ENCODE measurements at places on chromosomes 5 and 9.

DNA sequence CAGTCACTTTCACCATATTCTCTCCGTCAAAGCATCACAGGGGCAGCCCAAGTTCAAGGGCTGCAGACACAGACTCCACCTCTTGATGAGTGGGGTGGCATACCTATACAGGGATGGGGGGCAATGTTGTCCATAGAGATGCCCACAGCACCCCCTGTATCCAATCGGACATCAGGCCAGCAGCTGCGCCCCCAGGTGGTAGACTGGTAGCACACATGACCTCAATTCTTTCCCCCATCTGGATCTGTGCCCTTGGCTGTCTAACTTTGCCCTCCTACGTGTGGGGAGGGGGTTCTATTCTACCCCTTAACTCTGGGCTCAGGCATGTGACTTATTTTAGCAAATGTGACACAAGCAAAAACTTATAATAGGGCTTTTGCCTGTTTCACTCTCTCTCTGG is 84.0 kb upstream of the SLC25A48 start:
- DNase-seq: no peak

DNA sequence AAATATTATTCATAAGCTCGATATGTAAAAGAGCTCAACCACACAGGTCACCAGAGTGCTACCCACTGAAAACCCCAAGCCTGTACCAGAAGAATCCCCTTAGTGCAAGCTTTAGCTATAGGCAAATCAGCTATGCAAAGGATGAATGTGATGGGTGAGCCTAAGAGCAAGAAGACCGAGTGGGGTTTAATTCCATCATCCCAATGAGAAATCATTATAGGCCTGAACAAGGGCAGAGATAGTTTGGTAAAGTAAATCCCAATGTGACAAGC is 21.8 kb downstream of the ELOVL7 start:
- DNase-seq: no peak

- DNase-seq: no peak
Measured at GRCh38 chr5:76455531-76456133, 52.5 kb downstream of the IQGAP2 start.

- peak; percentile 60 for DNase-seq
Measured at GRCh38 chr9:95506428-95506677, 10.4 kb downstream of the PTCH1 start.

- DNase-seq: no peak
Measured at GRCh38 chr9:123761905-123762605, 167.9 kb downstream of the DENND1A start.

- DNase-seq: no peak
Measured at GRCh38 chr5:1520791-1521453, 2.8 kb downstream of the LPCAT1 start.

GRCh38 chr9:114558027-114558675 is 29.4 kb upstream of the ATP6V1G1 start:
- DNase-seq: no peak

- no peak for DNase-seq
Measured at GRCh38 chr9:130665431-130666392, 1.3 kb downstream of the PRDM12 start.

DNA sequence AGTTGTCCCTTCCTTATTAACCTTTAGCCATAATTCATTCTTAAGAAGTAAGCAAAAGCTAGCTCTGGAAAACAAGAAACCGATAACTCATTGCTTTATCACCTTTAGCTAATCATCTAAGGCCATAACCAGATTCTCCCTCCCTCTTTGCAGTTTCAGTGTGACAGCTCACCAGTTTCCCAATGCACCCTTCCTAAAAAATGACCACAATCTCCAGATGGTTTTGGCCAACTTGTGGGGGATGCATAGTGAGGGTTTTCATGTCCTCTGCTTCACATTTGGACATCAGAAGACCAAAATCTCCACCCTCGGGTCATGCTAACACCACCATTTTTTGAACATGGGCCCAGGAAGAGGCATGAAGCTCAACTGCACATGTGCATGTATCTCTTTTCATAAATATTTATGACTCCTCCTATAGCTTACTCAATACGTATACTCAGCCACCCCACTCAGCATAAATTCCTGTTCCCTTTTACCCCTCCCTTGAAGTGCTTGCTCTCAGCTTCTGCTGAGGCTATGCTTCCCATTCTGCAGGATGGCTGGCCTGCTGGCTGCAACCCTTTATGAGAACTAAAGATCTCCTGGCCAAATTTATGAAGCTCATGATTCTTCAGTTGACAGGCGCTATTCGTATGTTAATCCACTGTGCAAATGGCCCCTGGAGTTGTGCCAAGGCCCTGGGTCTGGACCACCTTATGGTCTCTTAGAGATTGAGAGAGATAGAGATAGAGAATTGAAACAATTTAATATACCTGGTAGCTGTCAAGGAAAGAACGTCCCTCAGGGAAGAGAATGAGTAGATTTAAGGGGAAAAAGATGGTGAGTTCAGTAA is 14.8 kb downstream of the PPP3R2 start:
- no peak for DNase-seq

DNA sequence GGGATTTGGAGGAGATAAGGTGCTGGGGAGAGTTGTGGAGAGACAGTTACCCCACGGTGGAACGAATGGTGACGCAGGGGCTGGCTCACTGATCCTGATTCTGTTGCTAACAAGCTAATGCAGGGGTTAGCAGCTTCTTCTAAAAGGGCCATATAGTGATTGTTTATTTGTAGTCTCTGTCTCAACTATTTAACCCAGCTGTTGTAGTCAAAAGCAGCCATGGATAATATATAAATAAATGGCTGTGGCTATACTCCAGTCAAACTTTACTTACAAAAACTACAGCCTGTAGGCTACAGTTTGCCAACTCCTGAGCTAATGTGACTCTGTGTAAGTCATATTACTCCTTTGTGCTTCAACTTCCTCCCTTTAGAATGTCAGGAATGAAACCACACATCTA is 21.8 kb downstream of the STOM start:
- no peak for DNase-seq

- DNase-seq: no peak
Measured at GRCh38 chr9:22522206-22522740, 75.6 kb downstream of the DMRTA1 start.

DNA sequence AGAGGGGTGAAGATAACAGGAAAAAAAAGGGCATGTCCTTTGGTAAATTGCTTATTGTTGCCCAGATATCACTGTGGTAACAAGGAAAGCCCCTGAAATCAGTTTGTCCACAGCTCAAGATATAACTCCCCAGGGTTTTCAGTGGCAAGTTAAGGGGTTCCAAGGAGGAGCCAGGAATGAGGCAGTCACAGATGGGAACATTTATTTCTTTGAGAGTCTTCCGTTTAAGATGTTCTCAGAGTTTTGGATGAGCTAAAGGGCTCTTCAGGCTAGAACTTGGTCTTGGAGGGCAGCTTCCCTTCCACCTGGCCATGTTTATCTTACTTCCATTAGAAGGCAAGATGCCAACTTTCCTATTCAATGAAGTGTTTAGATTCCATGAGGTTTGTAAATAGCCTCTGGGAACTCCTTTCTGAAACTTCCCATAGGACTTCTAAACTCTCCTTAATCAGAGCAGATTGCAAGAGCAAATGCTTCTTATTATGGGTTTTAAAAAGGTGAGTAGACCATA is 277.6 kb upstream of the TNC start:
- no peak for DNase-seq

DNA sequence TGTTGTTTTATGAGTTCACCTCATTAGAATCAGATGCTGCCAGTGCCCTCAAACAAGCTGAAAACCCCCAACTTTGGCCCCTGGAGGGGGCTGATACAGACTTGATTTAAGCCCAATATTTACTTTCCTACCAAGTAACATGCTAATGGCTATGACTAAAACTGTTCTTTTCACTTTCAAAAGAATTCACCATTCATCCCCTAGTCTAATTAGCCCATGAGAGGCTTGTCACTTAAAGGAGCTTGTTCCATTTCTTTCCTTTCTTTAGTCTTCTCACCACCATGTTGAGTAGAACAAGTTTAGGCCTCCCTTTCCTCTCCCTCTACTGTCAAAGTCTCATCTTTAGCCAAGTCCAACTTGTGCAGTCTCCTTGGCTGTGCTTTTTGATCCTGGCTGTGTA is 50.4 kb downstream of the EPB41L4B start:
- DNase-seq: no peak

DNA sequence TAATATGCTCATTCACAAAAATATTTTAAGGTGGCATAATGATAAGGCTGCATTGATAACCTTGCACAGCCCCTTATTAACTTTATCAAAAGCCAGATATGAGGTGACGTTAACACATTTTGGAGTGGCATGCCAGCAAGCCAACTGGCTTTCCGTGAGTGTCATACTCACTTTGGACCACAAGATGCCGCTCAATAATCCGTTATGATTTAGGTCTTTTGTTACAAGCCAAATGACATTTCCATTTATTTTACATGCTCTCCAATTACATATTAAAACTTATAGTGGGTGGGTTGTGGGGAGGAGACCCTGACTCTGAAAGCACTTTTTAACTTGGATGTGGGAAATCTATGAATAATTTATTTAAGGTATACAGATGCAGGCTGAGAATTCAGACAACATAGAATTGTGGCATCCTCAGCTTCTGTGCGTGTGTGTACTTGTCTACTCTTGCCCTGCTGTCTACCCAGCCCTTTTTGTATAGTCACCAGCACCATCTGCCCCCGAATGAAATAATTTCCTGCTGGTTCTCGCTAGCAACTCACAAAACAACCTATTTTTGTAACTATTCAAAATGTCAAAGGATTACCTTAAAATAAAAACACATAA is 305.1 kb downstream of the PSAT1 start:
- peak; percentile 5 for DNase-seq

DNA sequence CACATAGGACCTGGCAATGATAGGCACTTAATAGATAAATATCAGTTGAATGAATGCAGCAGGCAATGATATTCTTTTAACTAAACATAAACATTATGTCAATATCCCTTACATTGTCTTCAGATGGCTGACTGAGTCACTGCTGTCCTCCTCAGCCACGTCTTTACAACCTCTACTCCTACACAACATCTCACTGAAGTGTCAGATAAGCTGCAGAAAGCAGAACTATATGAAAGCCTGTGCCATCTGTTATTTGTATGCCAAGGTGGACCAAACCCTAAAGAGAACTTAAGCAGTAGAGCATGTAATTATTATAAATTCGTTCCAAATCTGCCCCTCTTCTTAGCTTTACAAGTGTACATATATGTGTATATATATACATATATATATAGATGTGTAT is 271.2 kb downstream of the RASEF start:
- DNase-seq: no peak

DNA sequence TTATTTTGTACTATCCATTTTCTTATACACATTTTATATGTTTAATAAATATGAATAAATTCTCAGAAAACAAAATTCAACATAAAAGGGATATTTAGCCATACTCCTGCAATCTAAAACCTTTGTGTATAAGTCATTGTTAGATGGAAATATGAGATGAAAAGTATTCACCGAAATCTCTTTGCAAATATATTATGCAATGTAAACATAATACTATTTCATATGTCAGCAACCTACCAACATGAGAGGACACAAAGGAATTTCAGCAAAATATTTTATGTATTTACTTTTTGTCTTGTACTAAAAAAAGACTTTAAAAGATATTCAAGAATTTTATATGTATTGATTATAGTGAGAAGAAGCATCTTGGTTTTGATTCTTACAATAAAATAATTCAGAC is 1623.4 kb downstream of the EFNA5 start:
- DNase-seq: no peak

- peak; percentile 57 for DNase-seq
Measured at GRCh38 chr5:157571357-157571827, 4.2 kb downstream of the ADAM19 start.

- DNase-seq: no peak
Measured at GRCh38 chr5:170541146-170541769, 37.4 kb downstream of the KCNIP1 start.

DNA sequence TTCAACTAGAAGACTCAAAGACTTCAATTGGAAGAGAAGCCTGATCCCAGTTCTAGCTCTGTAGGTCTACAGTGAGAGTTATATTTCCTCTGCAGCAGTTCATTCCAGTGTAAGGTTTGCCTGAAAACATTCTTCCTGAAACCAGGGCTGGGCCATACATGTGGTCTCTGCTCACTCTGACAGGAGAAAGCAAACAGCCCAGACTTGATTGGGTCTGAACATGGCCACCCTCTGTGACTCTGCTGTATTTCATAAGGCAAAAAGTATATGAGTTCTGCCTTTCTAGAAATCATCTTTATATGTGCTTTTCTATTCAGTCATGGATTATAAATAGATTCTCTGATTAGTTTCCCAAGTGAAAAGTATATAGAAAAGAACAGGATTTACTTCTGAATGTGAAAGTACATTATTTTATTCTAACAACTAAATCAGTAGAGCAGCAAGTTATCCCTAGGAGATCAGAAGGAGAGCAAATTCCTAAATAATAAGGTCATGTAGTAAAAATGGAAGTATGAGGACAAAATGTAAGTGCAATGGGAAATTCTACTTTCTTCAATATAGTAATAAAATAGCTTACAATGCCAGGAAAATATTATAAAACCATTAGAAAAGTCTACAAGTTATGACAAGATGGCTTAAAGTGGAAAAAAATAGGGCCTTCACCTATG is 144.3 kb downstream of the EFNA5 start:
- no peak for DNase-seq

GRCh38 chr9:135815830-135816650 is 91.3 kb downstream of the CAMSAP1 start:
- no peak for DNase-seq

- no peak for DNase-seq
Measured at GRCh38 chr5:2532809-2533208, 218.7 kb downstream of the IRX2 start.

- DNase-seq: no peak
Measured at GRCh38 chr9:107755246-107755645, 265.7 kb upstream of the KLF4 start.

DNA sequence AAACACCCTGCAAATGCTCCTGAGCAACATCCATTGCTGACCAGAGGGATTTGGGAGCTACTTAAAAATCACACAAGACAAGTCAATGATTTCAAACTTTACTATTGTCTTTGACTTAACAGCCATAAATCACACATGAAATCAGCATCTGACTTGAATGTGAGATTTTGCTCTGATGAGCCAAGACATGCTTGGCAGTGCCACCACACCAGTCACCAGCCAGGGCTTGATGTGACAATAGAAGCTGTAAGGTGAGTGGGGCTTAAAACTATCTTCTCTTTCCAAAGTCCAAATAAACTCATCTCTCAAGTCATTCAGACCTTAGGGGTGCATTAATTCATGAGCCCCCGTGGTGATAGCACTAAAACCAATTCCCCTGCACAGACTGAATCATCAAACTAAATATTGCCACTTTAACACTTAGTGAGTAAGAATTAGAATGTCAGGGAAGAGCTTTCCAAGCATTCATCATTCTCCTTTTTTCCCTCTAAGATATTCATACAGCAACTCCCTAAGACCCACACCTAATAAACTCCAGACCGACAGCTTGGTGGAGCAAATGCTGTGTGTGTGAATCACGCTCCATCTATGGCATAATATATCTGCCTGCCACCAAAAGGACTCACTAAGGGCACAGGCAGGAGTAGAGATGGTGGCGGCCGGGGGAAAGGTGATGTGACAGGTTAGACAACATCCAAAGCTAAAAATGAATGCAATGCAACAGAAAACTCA is 119.4 kb downstream of the SPOCK1 start:
- no peak for DNase-seq

GRCh38 chr9:130866474-130866965 is 30.1 kb downstream of the QRFP start:
- peak; percentile 39 for DNase-seq

Measured in GM19239 (cell line).